ENCODE measurements at places on chromosomes 7 and 10. TPM values are rescaled to one million over a fixed set of nuclear protein-coding genes. Genes with fewer than 3 reads are reported as not detected.

DNA sequence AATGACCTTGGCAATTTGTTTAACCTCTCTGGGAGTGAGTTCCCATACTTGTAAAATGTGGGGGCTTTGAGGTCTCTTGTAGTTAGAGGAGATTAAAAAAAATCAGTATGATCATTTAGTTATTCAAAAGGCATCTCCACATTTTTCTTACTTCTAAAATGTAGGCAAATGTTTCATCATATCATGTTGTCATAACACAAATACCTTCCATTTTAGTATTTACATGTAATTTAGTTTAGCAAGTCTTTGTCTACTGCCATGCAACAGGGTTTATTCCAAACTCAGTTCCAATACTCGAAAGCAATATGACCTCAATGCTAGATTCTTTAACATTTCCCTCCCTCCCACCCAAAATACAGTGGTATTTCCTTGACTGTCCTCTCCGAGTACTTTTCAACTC, 262.8 kb upstream of the IMMP2L start:
- DNase-seq: no peak

DNA sequence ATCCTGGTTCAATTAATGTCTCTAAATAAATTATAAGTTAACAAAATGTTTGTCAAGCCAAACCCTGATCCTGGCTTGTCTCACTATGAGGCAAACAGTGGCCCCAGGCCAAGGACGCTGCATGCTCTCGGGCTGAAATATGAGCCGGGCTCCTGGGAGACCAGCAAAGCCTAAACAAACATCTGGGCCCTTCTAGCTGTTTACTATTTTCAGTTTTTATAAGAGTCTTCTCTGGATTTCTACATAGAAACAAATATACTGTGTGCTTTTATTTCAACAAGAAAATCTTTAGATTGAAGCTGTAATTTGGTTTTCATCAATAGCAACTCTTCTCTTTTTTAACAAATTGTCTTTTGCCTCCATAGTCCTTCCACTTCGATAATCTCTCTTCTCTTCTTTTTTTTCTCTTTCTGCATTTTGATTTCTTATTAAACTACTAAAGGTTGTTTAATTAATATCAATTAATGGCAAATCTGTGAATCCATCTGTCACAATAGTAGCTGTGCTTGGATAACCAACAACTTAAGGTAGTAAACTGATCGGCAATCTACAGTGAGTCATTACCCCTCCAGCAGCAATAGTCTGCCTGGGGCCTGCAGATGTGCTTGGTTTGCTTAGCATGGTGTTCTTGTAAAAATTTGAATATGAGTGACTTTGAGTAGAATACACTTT, 83.3 kb upstream of the DNAJC1 start:
- DNase-seq: no peak

GRCh38 chr10:101085846-101086245, 24.1 kb downstream of the KAZALD1 start:
- no peak for DNase-seq

DNA sequence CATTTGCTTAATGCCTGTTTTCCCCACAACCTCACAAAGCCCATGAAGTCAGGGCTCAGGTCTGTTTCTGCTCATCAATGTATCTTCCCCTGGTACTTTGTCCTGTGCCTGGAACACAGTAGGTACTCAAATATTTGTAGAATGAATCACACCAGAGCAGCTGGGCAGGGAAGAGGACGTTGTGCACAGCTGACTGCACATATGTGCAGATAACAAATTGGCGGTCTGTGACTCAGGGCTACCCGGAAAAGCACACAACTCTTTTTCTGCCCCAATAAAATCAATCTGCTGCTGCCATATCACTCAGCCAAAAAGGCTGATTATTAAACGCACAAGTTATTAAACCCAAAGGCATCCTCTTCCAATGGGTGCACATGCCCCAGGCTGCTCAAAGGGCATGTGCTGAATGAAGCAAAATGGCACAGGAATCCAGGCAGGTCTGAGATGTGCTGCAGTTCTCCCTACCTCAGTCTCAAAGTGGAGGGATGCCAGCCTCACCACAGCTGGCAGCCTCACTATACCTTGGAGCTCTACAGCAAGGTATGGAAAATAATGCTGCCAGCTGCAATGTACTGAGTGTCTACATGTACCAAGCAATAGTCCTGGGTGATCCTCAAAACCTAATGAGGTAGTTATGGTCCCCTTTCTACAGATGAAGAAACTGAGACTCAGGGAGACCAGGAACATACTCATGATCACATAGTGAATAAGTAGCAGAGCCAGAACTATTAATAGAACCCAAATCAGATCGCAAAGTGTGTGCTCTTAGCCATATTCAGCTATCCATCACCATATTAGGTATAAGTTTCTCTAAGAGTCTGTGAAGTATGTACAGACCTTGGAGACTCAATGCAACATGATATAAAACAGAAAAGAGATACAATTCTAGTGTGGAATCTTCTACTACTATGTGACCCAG, 43.4 kb downstream of the SORBS1 start:
- DNase-seq: no peak

DNA sequence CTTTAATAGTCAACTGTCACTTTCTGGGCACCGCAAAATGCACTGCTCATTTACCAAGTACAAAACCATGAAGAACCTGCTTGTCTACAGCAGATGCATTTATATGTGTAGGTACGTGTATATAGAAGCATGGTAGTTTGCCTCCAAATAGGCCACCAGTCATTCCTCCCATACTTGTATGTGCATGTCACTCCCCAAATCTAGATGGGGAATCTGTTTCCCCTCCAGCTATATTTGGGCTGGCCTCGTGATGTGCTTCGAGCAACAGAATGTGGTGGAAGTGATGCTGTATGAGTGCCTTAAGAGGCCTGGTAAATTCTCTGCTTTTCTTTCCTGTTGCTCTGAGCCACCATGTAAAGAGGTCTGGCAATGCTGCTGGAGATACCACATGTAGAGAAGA, 47.1 kb downstream of the PSMC2 start:
- DNase-seq: no peak

SYCE1 gene
- 1.0 TPM for total RNA-seq
